ENCODE measurements at places on chromosomes 5 and 9.

- no peak for DNase-seq
These were observed 3.9 kb downstream of the CEMIP2 start for GRCh38 chr9:71764463-71764862.

DNA sequence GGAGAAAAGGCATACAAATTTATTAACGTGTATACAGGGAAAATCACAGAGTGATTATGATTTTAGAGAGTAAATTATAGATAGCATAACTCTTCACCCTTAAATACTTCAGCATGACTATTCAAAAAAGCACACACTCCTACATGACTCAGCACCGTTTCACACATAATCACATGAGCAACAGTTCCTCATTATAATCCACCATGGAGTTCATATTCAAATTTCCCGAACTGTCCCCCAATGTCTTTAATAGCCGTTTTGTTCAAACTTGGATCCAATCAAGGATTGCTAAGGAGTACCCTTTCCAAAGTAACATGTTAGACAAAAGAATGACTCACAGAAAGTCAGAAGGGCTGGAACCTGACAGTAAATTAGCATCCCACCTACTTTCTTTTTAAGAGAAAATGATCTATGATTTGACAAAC, 32.1 kb downstream of the RAPGEF1 start:
- DNase-seq: peak; percentile 35

- no peak for DNase-seq
These were observed 345.4 kb upstream of the MEF2C start for GRCh38 chr5:89228355-89228754.

- DNase-seq: no peak
These were observed 35.6 kb downstream of the FST start for GRCh38 chr5:53515988-53516387.

- DNase-seq: no peak
These were observed 169.4 kb upstream of the ZNF462 start for GRCh38 chr9:106693558-106693957.

DNA sequence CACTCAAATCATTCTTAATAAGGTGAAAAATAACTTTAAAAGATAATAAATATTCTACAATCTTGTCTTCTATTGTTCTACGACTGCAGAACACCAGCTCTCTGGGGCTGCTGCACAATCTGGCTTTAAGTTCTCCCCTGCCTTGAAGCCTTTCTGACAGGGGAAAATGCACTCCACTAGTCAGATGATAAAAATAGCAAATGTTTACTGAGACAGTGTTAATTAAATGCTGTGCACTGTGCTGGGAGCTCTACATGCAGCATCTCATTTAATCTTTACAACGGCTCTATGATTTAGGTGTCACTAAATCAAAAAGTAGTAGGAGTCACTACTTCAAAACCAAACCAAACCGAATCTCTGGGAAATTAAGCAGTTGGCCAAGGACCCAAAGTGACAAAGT, 132.7 kb downstream of the SLIT3 start:
- no peak for DNase-seq

DNA sequence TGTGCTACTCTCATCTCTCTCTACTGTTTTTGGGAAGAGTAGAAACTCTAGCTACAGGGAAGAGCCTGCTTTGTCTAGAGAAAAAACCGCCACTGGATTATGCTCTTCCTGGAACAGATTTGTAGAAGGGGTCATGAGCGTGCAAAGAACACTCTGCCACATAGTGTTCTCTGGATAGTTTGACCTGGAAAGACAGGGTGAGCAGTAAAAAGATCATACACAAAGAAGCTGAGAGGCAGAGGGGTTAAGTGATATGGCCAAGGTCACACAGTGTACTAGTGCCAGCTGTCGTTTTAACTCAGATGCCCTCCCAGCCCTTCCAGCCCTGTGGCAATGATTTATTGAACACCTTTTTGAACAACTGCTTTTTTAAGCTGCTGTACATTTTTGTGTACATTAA, 182.2 kb downstream of the NNT start:
- DNase-seq: no peak

DNA sequence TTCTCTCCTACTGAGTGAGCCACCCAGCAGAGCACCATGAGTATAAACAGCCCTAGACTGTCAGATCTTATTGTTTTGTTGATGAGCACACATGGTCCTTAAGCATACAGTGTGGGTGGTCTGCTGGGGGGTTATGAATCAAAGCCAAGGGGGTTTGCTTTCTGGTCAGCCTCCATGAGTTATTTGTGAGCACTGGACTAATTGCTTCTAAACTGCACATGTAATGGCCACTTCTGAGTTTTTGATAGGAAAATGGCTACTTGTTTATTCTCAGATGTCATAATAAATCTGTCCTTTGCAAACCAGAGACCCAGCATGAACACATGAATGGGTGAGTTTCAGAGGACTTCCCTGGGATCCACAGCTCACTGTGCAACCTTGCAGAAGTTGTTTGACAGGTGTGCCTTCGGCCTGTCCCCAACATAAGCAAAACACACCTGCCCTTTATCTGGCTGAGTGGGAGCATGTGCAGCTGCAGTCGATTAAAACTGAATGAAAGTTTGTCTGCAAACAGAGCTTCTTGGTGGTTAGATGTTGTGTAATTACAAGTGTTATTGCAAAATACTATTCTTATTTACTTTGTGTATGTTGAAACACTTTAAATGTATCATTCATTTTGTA, 35.9 kb downstream of the MAMDC2 start:
- no peak for DNase-seq

Data from SIG-M5 (cell line).